NCI-H774 (cell line): ENCODE measurements at places on chromosomes 6 and 20.

- peak; percentile 62 for DNase-seq
Measured at GRCh38 chr6:156028335-156029131, 572.9 kb upstream of the NOX3 start.

DNA sequence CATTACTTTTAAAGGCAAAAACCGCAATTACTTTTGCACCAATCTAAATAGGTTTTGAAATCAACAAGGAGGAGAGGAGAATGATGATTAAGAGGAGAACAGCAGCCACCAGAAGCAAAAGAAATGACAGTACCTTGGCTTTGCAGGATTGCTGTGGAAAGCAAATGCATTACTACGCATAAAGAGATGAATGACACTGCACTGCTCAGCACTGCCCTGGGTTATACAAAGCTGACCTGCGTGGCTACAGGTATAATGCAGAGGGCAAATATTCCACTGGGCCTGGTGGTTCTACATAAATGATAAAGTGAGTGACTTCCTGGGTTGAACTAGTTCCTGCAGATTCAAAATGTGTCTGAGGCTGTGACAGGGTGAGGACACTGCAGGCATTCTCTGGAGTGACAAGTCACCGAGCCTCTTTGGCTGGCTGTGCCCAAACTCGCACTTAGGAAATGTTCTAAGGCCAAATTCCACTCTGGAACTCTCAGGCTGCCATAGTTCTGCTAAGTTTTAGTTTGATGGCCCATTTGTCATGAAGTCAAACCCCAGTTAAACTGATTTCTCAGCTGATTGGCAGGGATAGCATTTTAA lies 78.6 kb downstream of the INSM1 start:
- no peak for DNase-seq

DNA sequence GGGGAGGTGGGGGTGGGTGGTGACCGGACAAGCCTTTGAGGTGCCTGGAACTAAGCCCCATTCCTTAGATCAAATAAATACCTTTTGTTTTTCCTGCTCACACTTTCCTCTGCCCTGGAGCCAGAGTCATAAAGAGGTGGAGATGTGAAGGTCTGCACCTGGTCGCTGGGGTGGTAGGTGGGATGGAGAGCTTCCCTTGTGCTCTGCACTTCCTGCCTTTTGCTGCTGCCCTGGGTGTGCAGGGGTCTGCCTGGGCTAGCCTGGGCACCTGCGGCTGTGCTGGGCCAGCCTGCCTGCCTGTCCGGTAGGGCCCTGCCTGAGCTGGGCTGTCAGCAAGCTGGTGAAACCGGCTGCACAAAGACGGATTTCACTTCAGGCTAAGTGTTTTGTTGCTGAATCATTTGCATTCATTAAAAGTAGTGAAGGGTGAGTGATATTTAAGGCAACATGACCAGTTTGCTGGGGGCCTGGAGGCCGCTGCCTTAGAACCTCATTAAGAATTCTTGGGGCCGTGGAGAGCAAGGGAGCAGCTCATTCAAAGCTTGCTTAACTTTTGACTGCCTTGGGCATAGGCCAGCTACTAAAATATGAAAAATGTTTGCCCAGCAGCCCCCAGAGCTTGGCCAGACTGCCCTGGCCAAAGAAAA lies 20.5 kb downstream of the PTK7 start:
- DNase-seq: no peak

GRCh38 chr20:42923348-42923918 lies 266.3 kb downstream of the PTPRT start:
- no peak for DNase-seq

- DNase-seq: no peak
Measured at GRCh38 chr6:85400331-85400730, 49.6 kb upstream of the NT5E start.

GRCh38 chr20:4951299-4951698 lies 50.0 kb downstream of the SLC23A2 start:
- no peak for DNase-seq
